Heart left ventricle (tissue), 16 donors: ENCODE measurements at places on chromosomes 6 and 20. TPM values are rescaled to one million over a fixed set of nuclear protein-coding genes. Genes with fewer than 3 reads are reported as not detected.
A peak's percentile ranks its signal among the peaks of the same experiment; 100 is the strongest.

DNA sequence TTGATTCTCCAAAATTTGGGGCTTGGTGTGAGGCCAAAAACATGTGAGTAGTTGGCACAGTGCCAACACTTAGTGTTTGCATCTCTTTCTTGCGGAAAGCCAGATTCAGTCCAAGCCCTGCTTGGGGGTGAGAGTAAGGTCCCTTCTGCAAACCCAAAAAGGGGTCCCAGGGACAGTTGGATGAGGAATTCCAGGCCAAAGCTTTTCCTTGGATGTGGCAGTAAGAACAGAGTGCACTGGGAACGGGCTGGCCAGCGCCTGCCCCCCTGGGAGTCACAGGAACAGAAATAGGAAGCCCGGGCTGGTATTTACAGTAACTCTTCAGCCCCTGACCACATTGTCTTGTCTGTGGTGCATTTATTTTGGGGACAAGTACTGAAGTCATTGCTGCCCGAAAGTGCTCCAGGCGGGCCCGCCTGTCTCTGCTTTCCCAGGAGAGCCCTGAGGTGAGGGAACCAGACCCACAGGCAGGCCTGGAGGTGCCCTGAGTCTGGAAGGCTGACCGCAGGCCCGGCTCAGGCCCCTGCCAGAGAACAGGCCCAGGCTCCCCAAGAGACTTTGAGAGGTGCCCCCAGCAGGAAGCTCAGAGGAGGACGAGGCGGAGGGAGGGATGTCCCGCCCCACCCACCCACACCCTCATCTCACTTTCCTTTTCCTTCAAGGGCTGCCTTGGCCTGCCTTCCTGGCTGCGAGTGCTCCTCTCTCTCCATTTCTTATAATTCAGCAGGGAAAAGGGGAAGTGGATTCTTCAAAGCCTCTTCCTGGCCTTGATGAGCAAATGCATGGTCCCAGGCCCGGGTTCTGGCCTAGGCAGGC, 218.4 kb downstream of the MAFB start:
- no peaks in the 10 kb centered on the region for H3K27me3 ChIP-seq
- peak; percentile 26 for DNase-seq
- H3K4me3 ChIP-seq: no peak overlapping the region
- H3K4me1 ChIP-seq: no peaks in the 10 kb centered on the region
- H3K27ac ChIP-seq: peak overlapping the region; percentile 8

DNA sequence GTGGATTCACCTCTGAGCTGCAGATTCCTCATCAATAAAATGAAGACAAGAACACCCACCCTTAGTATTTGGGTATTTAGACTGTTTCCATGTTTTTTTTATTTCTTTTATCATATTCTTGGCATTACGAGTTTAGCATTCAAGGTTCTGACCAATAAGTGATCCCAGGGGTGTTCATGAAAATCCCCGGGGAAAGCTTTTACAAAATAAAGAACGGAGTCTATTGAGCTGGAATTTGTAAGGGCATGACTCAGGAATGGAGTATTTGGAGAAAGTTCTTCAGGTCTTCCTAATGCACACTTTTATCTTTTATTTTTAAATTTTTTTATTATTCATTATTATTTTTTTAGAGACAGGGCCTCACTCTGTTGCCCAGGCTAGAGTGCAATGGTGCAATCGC, 19.4 kb upstream of the TOX2 start:
- no peak for DNase-seq
- peaks cover 6% of the 10 kb centered on the region for H3K4me1 ChIP-seq
- no peaks in the 10 kb centered on the region for H3K36me3 ChIP-seq
- H3K4me3 ChIP-seq: no peak overlapping the region
- H3K27me3 ChIP-seq: no peaks in the 10 kb centered on the region
- H3K27ac ChIP-seq: no peak overlapping the region

- no peak overlapping the region for H3K4me3 ChIP-seq
- H3K36me3 ChIP-seq: no peaks in the 10 kb centered on the region
- no peak for DNase-seq
- H3K4me1 ChIP-seq: no peaks in the 10 kb centered on the region
These were observed 243.9 kb upstream of the SPTLC3 start for GRCh38 chr20:12764851-12765250.

- DNase-seq: no peak
- no peaks in the 10 kb centered on the region for H3K4me1 ChIP-seq
- H3K27ac ChIP-seq: no peak overlapping the region
- no peaks in the 10 kb centered on the region for H3K27me3 ChIP-seq
- no peaks in the 10 kb centered on the region for H3K36me3 ChIP-seq
These were observed 156.2 kb upstream of the THBS2 start for GRCh38 chr6:169409742-169410312.

DNA sequence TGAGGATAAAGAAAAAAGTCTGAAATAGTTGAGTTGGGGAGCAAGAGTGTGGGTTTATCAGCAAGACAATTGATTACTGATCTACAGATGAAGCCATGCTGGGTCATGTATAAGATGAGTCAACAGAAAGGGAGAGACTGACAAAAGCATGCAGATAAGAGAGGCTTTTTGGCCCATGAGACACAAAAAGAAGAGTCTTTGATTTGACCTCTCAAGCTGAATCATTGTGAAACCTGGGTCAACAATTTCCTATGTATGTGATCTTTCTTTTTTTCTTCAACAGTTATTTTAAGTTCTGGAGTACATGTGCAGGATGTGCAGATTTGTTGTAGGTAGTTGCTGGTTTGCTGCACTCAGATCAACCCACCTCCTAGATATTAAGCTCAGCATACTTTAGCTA, 15.9 kb downstream of the RIMS1 start:
- H3K36me3 ChIP-seq: no peaks in the 10 kb centered on the region
- H3K4me1 ChIP-seq: no peaks in the 10 kb centered on the region
- no peaks in the 10 kb centered on the region for H3K27me3 ChIP-seq
- no peak overlapping the region for H3K27ac ChIP-seq
- H3K4me3 ChIP-seq: no peak overlapping the region

DNA sequence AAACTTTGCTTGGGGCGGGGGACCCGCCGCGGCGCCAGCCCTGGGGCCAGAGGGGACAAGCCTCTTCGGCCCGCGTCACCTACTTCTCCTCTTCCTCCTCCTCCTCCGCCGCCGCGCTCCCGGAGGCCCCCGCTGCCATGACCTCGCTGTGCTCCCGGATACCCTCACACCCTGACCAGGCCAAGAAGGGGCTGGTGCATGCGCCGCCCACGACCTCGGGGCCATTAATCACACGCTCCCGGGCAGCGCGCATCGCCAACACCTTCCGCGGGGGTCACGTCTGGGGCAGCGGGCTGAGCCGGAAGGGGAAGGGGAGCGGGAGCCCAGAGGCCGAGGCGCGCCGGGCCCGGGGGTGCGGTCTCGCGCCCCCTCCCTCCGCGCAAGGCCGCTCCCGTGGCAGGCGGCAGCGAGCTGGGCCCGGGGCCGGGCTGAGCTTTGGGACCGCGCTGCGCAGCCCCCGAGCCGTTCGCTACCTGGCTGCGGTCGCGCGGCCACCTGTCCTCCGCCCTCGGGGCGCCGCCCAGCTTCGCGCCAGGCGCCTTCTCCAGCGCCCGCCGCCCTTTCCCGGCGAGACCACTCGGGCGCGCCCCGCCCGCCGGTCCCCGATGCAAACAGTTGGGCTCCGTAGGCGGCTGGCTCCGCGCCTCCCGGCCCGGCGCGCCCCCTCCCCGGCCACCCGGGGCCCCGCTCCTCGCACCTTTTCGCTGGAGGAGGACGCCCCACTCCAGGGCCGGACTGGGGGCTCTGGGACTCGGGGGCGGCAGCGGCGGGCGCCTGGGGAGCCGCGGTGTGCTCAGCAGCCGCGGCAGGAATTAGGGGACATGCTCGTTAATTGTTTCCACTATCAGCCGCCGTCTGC, 575 bp upstream of the CNR1 start:
- H3K27ac ChIP-seq: no peak overlapping the region
- peaks cover 74% of the 10 kb centered on the region for H3K27me3 ChIP-seq
- peak; percentile 25 for DNase-seq
- peaks cover 6% of the 10 kb centered on the region for H3K4me1 ChIP-seq
- peak overlapping the region; percentile 44 for H3K4me3 ChIP-seq

DNA sequence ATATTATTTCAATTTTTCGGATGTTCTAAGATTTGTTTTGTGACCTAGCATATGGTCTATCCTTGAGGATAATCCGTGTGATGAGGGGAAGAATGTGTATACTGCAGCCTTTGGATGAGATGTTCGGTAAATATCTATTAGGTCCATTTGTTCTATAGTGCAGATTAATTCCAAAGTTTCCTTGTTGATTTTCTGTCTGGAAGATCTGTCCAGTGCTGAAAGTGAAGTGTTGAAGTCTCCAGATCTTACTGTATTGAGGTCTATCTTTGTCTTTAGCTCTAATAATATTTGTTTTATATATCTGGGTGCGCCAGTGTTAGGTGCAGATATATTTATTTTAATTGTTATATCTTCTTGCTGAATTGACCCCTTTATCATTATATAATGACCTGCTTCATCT, 32.2 kb upstream of the SNAP91 start:
- no peaks in the 10 kb centered on the region for H3K36me3 ChIP-seq
- no peak overlapping the region for H3K27ac ChIP-seq
- no peaks in the 10 kb centered on the region for H3K27me3 ChIP-seq
- H3K4me3 ChIP-seq: no peak overlapping the region
- H3K4me1 ChIP-seq: no peaks in the 10 kb centered on the region

- no peaks in the 10 kb centered on the region for H3K36me3 ChIP-seq
- H3K4me1 ChIP-seq: no peaks in the 10 kb centered on the region
- no peak overlapping the region for H3K4me3 ChIP-seq
These were observed 771.0 kb downstream of the QKI start for GRCh38 chr6:164185471-164185871.

GRCh38 chr20:7911586-7912330, 28.5 kb downstream of the HAO1 start:
- no peak for DNase-seq
- H3K27me3 ChIP-seq: no peaks in the 10 kb centered on the region
- no peaks in the 10 kb centered on the region for H3K4me1 ChIP-seq
- H3K27ac ChIP-seq: peak overlapping the region; percentile 39
- no peaks in the 10 kb centered on the region for H3K36me3 ChIP-seq

- no peaks in the 10 kb centered on the region for H3K36me3 ChIP-seq
- no peaks in the 10 kb centered on the region for H3K27me3 ChIP-seq
- no peak for DNase-seq
- H3K4me3 ChIP-seq: no peak overlapping the region
- no peaks in the 10 kb centered on the region for H3K4me1 ChIP-seq
- H3K27ac ChIP-seq: no peak overlapping the region
These were observed 81.8 kb downstream of the ISM1 start for GRCh38 chr20:13302647-13303450.

GRCh38 chr6:94323853-94324252, 904.5 kb upstream of the EPHA7 start:
- H3K4me3 ChIP-seq: no peak overlapping the region
- no peaks in the 10 kb centered on the region for H3K27me3 ChIP-seq
- H3K4me1 ChIP-seq: no peaks in the 10 kb centered on the region
- DNase-seq: no peak
- no peaks in the 10 kb centered on the region for H3K36me3 ChIP-seq
- H3K27ac ChIP-seq: no peak overlapping the region

DNA sequence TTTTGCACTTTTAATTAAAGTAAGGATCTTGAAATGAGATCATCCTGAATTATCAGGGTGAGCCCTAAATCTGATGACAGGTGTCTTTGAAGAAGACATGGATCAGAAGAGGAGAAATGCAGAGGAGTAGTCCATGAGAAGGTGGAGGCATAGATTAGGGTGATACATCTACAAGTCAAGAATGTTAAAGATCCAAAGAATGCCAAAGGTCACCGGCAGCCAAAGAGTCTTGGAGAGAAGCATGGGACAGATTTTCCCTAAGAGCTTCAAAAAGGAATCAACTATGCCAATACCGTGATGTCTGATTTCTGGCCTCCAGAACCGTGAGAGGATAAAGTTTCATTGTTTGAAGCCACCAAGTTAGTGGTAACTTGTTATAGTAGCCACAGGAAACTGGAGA, 59.0 kb upstream of the THEMIS start:
- no peaks in the 10 kb centered on the region for H3K36me3 ChIP-seq
- no peaks in the 10 kb centered on the region for H3K4me1 ChIP-seq
- no peak overlapping the region for H3K4me3 ChIP-seq
- H3K27me3 ChIP-seq: no peaks in the 10 kb centered on the region
- no peak overlapping the region for H3K27ac ChIP-seq

DNA sequence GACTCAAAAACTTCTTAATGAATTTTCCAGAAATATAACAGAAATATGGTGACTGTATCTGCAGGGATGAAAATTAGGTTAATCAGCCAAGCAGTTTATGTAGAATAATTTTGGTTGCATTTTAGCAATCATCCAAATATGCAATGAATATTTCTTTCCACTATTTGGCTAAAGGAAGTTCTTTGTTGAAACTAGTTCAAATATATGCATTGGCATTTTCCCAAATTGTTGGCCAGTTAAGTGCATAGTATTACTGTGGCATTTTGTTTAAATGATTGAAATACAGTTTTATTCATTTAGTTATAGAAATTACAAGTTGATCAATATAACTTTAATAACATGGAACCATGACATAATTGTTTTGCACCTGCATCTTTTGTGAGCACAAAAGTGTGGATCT, 115.5 kb downstream of the DOK5 start:
- DNase-seq: no peak
- H3K36me3 ChIP-seq: no peaks in the 10 kb centered on the region
- H3K27me3 ChIP-seq: no peaks in the 10 kb centered on the region
- H3K27ac ChIP-seq: no peak overlapping the region
- H3K4me3 ChIP-seq: no peak overlapping the region

- H3K27ac ChIP-seq: no peak overlapping the region
- no peaks in the 10 kb centered on the region for H3K27me3 ChIP-seq
- no peaks in the 10 kb centered on the region for H3K4me1 ChIP-seq
- H3K4me3 ChIP-seq: no peak overlapping the region
These were observed 12.2 kb upstream of the BRPF3 start for GRCh38 chr6:36184311-36184710.

- peaks cover 5% of the 10 kb centered on the region for H3K27me3 ChIP-seq
- H3K36me3 ChIP-seq: no peaks in the 10 kb centered on the region
- no peak overlapping the region for H3K27ac ChIP-seq
- H3K4me1 ChIP-seq: no peaks in the 10 kb centered on the region
- DNase-seq: no peak
These were observed 49.8 kb downstream of the CPXM1 start for GRCh38 chr20:2750491-2751251.

DNA sequence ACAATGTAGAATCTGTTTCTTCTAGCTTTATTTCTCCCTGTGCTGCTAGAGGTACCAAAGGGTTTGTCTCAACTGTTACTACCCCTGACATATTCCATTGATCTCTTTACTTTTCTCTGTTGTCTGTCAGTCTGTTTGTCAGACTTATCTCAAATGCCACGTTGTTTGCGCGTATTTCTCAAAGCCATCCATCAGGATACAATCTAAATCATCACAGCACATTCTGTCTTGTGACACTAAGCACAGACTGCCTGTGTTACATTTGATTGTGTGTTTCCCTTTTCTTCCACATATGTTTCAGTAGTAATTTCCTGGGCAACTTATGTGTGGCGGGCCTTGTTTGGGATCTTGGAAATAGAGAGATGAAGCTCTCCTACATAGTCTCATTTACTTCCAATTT, 30.2 kb upstream of the SERINC3 start:
- H3K27ac ChIP-seq: peak overlapping the region; percentile 67
- H3K36me3 ChIP-seq: no peaks in the 10 kb centered on the region
- H3K4me1 ChIP-seq: peaks cover 27% of the 10 kb centered on the region

GRCh38 chr6:75863784-75864183, 114.7 kb downstream of the MYO6 start:
- DNase-seq: no peak
- no peaks in the 10 kb centered on the region for H3K27me3 ChIP-seq
- peaks cover 86% of the 10 kb centered on the region for H3K36me3 ChIP-seq
- no peak overlapping the region for H3K4me3 ChIP-seq
- no peak overlapping the region for H3K27ac ChIP-seq
- no peaks in the 10 kb centered on the region for H3K4me1 ChIP-seq

The CST5 gene
- not detected for total RNA-seq

The MYT1 gene
- 0.07 TPM for total RNA-seq

The GPSM3 gene
- 5.2 TPM for total RNA-seq
